Brain (organoid and tissue), 16 donors: ENCODE measurements at places on chromosomes 5 and 9.

GRCh38 chr9:82504620-82505019, 516.0 kb downstream of the SPATA31D1 start:
- DNase-seq, result no peak

GRCh38 chr5:107380654-107381053, 290.1 kb downstream of the EFNA5 start:
- DNase-seq, result peak; percentile 66

GRCh38 chr9:125966466-125966865, 219.3 kb downstream of the PBX3 start:
- DNase-seq, result peak; percentile 75

- DNase-seq, result no peak
Observed at GRCh38 chr5:130065617-130066016, 161.4 kb downstream of the CHSY3 start.

GRCh38 chr9:72718503-72718902, 197.1 kb downstream of the TMC1 start:
- DNase-seq, result no peak

DNA sequence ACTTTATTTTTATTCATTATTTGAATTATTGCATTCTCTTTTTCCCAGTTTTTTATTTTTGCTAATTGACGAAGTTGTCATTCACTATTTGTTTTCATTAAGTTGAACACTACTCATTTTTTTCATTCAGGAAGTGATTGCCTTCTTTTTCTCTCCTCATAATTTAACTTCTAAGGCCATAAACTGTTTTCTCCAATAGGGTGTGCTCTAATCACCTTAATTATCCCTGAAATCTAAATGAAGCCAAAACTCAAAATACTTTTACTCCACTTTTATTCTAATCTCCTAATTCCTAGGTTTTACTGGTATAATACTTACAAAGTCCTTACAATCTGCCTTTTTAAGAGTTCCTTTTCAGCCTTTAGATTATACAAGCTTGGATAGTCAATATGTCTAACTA, 2.9 kb upstream of the OR13C2 start:
- DNase-seq, result no peak

DNA sequence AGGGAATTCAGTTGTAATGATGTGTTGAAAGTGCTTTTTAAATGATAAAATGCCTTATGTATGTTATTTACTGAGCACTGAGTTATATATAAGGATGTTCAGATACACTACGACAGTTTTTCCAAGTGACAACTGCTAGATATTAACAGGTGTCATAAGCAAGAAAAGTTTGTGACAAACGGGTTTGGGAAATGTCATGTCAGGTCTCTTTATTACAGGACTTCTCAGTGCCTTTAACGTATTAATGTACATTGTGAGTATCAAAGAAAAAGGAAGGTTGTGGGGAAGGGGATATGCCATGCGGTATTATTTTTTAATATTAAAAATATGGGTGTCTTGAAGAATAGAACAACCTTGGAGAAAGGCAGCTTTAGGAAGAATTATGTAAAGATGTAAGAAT, 56.4 kb downstream of the RAI14 start:
- DNase-seq, result no peak

DNA sequence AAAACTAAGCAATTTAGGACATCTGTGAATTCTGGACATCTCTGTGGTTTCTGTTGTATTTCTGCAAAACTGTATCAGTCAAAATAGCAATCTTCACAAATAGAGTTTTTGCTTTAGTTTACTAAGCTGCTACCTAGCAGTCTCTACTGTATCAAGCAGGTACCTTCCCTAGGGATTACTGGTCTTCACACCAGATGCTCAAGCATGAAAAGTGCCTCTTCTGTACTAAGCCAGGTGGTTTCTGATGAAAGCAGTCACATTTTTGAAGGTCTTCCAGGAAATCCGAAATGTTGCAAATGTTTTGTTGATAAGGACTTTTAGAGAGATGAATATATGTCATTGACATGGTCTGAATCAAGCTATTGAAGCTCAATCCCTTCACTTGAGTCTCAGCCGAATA, 540.0 kb downstream of the KCTD16 start:
- DNase-seq, result no peak

DNA sequence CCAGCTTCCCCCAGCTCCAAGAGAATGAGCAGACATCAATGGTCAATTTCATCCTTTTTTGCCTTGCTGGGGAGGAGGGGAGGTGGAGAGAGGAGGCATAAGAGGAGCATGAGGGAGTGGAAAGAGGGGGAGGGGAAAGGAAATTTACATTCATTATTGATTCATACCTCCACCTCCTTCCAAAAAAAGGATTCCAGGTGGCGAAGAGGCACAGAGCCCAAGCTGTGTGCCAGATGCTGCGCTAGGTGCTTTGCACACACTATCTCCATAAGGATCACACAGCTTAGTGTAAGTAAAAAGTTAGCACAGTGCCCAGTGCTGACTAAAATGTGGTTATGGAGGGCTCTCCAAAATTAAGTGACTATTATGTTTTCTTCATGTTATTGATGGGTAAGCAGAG, 11.0 kb downstream of the ASTN2 start:
- no peak for DNase-seq

- no peak for DNase-seq
Observed at GRCh38 chr5:55143624-55144023, 16.3 kb upstream of the GPX8 start.

DNA sequence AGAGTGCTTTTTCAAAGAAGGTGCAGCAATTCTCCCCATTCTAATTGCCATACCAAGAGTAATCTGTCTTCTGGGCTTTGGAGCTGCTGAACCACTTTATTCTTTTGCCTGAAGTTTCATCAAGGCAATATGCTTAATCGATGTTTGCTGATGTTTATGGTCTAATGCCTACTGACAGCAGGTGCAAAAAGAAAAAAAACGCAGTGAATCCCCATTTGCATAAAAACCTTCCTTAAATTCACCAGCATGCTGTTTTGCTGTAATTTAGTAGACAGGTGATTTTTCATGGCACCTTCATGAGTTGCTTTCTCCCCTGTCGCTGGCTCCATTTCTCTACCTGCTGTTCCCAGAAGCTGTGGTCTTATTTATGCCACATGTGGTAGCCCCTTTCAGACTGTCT, 83.1 kb upstream of the MAST4 start:
- DNase-seq, result no peak

- DNase-seq, result no peak
Observed at GRCh38 chr5:159663986-159664385, 252.3 kb upstream of the ADRA1B start.
